ENCODE measurements at places on chromosomes 16 and 17.
A peak's percentile ranks its signal among the peaks of the same experiment; 100 is the strongest.

- H3K27me3 ChIP-seq: peaks cover 6% of the 10 kb centered on the region
- no peak overlapping the region for H3K27ac ChIP-seq
- DNase-seq: no peak
- no peaks in the 10 kb centered on the region for H3K36me3 ChIP-seq
- peaks cover 6% of the 10 kb centered on the region for H3K4me1 ChIP-seq
- no peak overlapping the region for H3K4me3 ChIP-seq
Observed at GRCh38 chr16:56275076-56275475, 83.8 kb downstream of the GNAO1 start.

DNA sequence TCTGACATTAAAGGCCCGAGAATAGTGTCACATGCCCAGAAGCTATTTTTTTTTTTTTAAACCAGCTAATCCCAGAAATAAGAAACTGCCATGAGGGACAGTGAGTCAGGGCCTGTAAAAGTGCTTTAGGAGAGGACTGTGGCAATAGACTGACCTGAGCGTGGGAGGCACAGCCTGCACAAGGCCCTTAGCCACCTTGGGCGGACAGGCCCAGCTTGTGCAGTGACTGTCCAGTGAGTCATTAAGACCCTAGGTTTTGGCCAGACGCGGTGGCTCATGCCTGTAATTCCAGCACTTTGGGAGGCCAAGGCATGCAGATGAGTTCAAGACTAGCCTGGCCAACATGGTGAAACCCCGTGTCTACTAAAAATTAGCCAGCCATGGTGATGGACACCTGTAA, 343.0 kb upstream of the ZFHX3 start:
- H3K27ac ChIP-seq: no peak overlapping the region
- H3K4me1 ChIP-seq: no peaks in the 10 kb centered on the region
- no peak overlapping the region for H3K4me3 ChIP-seq
- no peak for DNase-seq

GRCh38 chr17:66373944-66374817, 71.8 kb downstream of the PRKCA start:
- H3K4me3 ChIP-seq: no peak overlapping the region
- H3K27me3 ChIP-seq: no peaks in the 10 kb centered on the region
- no peak for DNase-seq
- H3K4me1 ChIP-seq: no peaks in the 10 kb centered on the region
- H3K27ac ChIP-seq: no peak overlapping the region

- H3K4me3 ChIP-seq: no peak overlapping the region
- DNase-seq: no peak
- no peaks in the 10 kb centered on the region for H3K36me3 ChIP-seq
- no peak overlapping the region for H3K27ac ChIP-seq
- no peaks in the 10 kb centered on the region for H3K4me1 ChIP-seq
Observed at GRCh38 chr17:74882517-74883240, 9.9 kb upstream of the FDXR start.

DNA sequence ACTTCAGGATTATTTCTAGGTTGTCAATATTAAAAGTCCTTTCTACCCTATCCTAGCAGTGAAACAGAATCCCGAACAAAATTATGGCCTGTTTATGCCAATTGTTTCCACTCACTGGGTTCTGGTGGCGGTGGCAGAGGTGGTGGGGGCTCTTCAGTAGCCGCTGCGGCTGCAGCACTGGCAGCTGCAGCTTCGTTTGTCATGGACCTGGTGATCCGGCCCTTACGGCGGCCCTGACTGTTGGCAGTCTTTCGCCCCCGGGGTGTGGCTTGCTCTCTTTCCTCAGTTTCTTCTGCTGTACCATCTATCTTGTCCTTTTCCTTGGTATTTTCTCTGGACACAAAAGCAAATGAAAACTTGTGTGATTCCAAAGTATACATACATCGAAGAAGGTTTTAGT, 94.4 kb downstream of the NCOR1 start:
- H3K27ac ChIP-seq: no peak overlapping the region
- H3K4me3 ChIP-seq: no peak overlapping the region
- no peaks in the 10 kb centered on the region for H3K4me1 ChIP-seq
- no peaks in the 10 kb centered on the region for H3K27me3 ChIP-seq
- peaks cover 2% of the 10 kb centered on the region for H3K36me3 ChIP-seq

DNA sequence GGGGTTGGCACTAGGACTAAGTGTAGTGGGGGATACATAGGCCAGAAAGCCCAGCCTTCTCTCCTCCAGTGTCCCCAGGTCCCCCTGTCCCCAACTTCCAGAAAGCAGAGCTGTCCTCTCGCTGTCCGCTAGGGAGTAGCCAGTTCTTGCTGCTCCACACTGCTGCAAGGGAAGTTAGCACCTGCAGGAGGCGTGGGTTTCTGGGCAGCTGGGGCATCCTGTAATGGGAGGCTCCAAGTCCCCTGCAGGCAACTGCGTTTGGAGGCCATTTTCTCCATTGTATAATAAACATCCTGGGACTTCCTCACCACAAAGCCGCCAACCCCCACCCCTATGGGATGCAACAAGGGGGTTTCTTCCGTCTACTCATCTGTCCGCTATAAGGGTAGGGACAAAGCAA, 1.7 kb downstream of the RPRML start:
- peaks cover 14% of the 10 kb centered on the region for H3K4me1 ChIP-seq
- H3K4me3 ChIP-seq: no peak overlapping the region
- DNase-seq: no peak
- peaks cover 25% of the 10 kb centered on the region for H3K27me3 ChIP-seq

GRCh38 chr16:89018282-89019158, 41.5 kb upstream of the CBFA2T3 start:
- H3K4me1 ChIP-seq: no peaks in the 10 kb centered on the region
- H3K4me3 ChIP-seq: no peak overlapping the region
- H3K27ac ChIP-seq: no peak overlapping the region

DNA sequence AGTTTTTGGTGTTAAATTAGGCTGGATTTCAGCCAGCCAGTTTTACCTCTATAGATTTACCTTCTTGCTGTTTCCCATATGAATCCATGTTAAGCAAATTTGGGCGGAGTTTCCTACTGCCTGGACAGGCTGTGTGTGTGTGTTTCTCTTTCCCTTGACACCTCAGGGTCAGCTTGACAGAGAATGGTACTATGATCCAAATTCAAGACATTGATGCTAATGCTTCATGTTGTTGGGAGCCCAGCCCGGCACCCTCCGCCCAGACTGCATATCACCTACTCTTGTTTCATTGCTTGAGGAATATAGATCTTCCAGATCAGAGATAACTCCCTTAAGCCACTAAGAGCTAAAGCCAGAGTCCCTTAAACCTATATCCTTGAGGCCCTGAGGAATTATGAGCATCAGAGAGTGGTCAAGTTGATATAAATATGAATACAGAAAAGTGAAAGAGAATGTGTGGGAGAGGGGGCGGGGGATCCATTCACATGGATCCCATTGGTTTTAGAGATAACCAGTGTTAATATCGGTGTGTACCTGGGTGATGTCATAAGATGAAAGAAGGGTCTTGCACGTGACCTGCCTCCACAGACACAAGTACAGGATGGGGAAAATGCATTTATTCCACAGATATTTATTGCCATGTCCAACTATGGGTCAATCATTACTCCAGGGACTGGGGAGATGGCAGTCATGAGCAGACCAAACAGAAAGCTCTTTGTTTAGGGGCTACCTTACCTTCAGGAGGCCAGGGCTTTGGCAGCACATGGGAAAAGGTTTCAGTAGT, 69.7 kb downstream of the WIPI1 start:
- no peaks in the 10 kb centered on the region for H3K27me3 ChIP-seq
- H3K4me1 ChIP-seq: no peaks in the 10 kb centered on the region
- no peaks in the 10 kb centered on the region for H3K36me3 ChIP-seq
- H3K4me3 ChIP-seq: no peak overlapping the region

DNA sequence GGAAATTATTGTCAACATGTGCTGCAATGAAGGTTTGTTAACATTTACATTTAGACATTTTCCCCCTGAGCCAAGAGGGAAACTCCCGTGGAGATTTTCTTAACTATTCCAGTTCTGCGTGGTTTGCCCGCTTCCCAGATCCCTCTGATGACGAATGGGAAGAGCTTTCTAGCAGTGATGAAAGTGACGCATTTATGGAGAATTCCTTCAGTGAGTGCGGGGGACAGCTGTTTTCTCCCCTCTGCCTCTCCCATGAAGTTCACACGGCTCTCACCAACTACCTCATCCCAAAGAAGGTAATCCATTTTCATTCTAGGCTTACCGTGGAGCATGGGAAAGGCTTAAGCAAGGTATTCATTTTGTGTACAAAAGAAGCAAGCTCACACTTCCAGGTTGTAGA, 18.2 kb downstream of the HEATR3 start:
- no peaks in the 10 kb centered on the region for H3K4me1 ChIP-seq
- no peaks in the 10 kb centered on the region for H3K36me3 ChIP-seq
- DNase-seq: no peak
- H3K4me3 ChIP-seq: no peak overlapping the region
- H3K27me3 ChIP-seq: no peaks in the 10 kb centered on the region

- H3K27me3 ChIP-seq: no peaks in the 10 kb centered on the region
- H3K4me3 ChIP-seq: peak overlapping the region; percentile 39
- peak; percentile 70 for DNase-seq
- peaks cover 24% of the 10 kb centered on the region for H3K4me1 ChIP-seq
- H3K36me3 ChIP-seq: no peaks in the 10 kb centered on the region
Observed at GRCh38 chr17:80970044-80970761, 21.4 kb upstream of the CHMP6 start.

All from B cell (primary cell).